Stimulated activated CD8-positive, alpha-beta memory T cell treated with anti-CD3 and anti-CD28 coated beads, Interleukin-7, amount 100 ng/mL, for 1 hour (primary cell): ENCODE measurements at places on chromosomes 4 and X.

DNA sequence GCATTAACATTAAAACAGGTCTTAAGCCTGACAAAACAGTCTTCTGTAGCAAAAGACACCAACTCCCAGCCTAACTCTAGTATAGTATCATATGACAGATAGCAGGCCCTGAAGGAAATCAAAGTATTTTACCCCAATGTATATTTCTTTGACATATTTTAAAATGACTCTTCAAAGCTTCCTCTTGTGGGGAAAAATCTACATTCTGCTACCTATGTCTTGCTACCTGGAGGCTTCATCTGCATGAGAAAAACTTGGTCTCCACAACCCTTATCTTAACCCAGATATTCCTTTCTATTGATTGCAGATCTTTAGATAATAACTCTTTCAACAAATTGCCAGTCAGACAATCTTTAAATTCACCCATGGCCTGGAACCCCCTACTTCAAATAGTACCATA lies 1620.4 kb downstream of the PCDH7 start:
- DNase-seq, result no peak

GRCh38 chr4:137367620-137368019 lies 164.7 kb downstream of the PCDH18 start:
- no peak for DNase-seq

DNA sequence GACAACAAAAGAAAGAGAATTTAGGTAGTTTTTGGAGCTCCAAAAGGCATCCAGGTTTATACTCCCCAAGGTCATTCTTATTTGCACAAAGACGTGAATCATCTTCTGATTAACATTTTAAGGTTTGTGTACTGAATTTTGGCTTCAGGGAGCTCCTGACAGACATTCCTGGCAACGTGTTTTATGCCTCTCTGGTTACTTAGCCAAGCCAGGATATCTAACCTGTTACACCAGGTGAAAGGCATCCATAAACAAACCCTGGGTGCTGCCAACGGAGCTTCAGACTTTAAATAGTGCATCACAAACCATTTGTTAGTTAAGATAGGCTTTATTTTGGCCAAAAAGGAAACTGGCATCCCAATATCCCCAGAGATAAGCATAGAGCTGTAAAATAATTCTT lies 997.3 kb downstream of the ARAP2 start:
- no peak for DNase-seq

DNA sequence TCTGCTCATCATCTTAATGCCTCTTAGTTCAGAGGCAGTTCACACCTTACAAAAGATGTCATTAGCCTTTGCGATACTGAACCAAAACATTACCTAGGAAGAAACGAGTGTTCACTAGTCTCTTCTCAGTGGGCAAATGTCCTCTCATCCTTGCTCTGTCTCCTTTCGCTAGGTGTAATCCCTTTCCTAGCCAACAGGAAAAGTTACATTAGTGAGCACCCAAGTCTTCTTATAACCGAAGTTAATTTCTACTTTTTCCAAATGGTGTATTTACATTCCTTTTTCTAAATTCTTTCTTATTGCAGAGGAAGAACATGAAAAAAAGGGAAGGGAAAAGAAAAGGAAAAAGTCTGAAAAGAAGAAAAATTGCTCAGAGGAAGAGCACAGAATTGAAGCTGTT lies 46.9 kb downstream of the SMIM31 start:
- DNase-seq, result no peak

- no peak for DNase-seq
These were observed 38.0 kb upstream of the SPP1 start for GRCh38 chr4:87937523-87937922.

- no peak for DNase-seq
These were observed 147.0 kb upstream of the ARHGEF9 start for GRCh38 chrX:63932006-63932405.
